ENCODE measurements at places on chromosomes 1 and 21.

- DNase-seq = no peak
These were observed 7.5 kb downstream of the PRPF38B start for GRCh38 chr1:108699375-108700332.

GRCh38 chr1:41418857-41419583, 57.8 kb downstream of the FOXO6 start:
- no peak for DNase-seq

DNA sequence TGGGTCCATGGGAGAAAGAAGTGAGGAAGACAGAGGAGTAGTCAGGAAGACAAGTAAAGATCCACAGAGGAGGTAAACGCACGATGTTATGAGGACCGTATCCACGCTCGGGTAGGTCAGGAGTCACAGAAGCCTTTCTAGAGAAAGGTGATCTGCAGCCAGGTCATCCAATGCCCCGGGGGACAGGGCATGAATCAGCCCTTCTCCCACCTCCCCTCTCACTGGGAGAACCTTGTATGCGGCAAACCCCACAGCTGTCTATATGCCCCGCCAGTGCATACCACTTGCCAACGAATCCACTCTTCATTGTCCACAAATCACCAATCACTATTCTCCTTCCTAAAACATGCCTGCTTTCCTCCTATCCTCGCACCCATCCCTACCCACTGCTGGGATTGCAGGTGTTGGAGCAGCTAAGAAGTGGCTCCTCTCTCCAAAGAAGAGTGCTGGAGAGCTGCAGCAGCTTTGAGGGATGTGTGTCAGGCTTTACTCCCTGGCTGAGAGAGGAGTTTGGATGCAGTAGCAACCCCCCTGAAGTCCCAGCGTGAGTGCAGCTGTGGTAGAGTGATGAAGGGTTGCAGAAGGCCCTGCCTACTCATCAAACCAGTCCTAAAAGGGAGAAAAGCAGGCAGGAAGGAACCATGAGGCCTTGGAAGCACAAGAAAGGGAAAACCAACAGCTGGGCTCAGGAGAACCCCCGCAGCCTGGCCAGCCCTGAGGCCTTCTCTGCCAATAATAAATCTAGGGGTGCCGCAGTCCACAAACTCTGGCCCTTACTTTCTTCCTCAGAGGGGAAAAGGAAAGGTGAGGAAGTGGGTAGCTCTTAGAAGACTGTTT, 102.2 kb upstream of the GADD45A start:
- DNase-seq = no peak

- no peak for DNase-seq
These were observed 66.2 kb downstream of the COQ8A start for GRCh38 chr1:227006226-227006796.

DNA sequence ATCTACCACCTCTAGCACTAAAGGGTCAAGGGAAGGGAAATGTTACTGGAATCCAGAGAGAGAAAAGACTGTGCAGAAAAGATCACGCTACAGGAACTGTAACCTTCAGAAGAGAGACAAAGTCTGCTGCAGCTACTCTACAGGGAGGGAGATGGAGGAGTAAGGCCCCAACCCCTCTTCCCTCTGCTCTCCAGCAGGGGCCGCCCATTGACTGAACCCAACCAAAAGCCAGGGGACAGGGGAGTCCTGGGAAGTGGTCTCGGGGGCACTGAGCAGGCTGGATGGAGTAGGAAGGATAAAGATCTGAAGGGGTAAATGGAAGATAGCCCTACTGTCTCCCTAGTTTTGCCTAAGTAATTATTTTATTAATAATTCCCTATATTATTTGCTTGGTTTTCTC, 72.8 kb upstream of the NR5A2 start:
- DNase-seq = no peak

GRCh38 chr1:158022554-158023312, 29.3 kb downstream of the KIRREL1 start:
- DNase-seq = no peak

GRCh38 chr1:59378621-59379370, 81.9 kb downstream of the FGGY start:
- no peak for DNase-seq

- DNase-seq = no peak
These were observed 72.5 kb upstream of the RAB3GAP2 start for GRCh38 chr1:220344745-220345144.

Data from effector memory CD8-positive, alpha-beta T cell (primary cell).